ENCODE measurements at places on chromosomes 3 and 15.
A peak's percentile ranks its signal among the peaks of the same experiment; 100 is the strongest.

- DNase-seq = no peak
These were observed 9.7 kb downstream of the ZXDC start for GRCh38 chr3:126465928-126466544.

DNA sequence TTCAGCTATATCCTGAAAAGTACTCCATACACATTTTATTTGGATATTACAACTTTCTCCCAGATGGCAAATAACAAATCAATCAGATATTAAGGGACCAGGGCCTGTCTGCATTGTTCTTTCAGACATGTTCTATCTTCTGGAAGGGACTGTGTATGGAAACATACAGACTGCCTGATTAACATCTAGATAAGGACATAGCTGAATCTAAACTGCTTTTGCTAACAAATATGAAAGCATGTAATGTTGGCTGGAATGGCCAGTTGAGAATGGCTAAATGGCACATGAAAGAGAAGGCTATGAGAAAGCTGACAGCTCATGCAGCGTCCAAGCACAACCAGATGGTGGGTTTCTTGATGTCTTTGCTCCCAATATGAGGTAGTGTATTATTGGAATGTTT, 149.4 kb downstream of the CFAP20DC start:
- no peak for DNase-seq

GRCh38 chr15:74541494-74542165, 610 bp downstream of the ARID3B start:
- DNase-seq = peak; percentile 63

GRCh38 chr15:97729270-97729669, 231.2 kb upstream of the ARRDC4 start:
- no peak for DNase-seq

DNA sequence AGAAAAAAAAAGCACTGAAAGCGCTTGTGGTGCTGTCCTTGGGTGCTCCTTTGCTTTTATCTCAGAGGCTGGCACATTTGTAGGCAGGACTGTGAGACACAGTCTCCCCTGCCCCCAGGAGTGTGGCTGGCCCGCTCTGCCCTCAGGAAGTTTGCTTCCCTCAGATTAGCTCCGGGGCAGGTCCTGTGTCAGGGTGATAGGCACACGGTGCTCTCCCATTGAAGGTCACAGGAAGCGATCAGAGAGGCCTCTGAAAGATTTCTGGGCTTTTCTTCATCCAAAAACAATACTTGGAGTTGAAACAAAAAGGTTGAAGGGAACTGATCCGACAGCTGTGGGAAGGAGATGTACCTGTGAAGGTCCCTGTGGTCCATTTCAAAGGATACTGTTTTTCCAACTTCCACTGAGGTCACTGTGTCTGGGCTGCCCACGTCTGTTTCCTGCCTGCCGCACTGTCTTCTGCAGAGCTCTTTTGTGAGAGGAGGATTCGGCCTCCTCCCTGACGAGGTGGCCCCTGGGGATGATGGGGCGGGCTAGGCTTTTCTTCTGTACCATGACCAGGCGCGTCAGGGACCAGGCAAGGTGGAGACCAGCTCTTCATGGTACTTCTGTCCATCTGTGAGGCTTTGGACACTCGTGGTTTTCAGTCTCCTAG, 330.5 kb upstream of the CTDSPL start:
- no peak for DNase-seq

GRCh38 chr3:57779666-57780065, 23.6 kb downstream of the SLMAP start:
- DNase-seq = no peak

DNA sequence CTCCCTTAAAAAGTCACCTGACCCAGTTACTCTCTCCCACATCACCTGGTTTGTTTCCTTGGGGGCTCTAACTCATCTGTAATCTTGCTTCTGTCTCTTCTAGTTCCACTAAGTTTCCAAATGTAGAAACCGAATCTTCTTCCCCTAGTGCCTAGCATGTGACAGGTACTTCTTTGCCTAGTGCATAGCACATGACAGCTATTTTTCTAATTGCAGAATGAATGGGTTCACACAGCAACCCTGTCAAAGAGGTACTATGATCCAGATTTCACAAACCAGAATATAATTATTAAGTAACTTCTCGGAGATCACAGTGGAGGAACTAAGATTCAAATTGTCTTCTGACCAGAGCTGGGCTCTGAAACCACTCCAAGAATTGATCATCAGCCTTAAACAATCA, 7.4 kb downstream of the DPH3 start:
- DNase-seq = no peak

GRCh38 chr15:68431792-68432401, at the start of gene ITGA11:
TSS of gene ITGA11 (minus strand) at chr15:68432163. CDS start at chr15:68432066, 97 bp downstream.
- DNase-seq = peak; percentile 79

GRCh38 chr3:18501679-18502343, 76.7 kb upstream of the SATB1 start:
- DNase-seq = no peak

GRCh38 chr3:150240891-150241290, 167.2 kb upstream of the TSC22D2 start:
- no peak for DNase-seq

DNA sequence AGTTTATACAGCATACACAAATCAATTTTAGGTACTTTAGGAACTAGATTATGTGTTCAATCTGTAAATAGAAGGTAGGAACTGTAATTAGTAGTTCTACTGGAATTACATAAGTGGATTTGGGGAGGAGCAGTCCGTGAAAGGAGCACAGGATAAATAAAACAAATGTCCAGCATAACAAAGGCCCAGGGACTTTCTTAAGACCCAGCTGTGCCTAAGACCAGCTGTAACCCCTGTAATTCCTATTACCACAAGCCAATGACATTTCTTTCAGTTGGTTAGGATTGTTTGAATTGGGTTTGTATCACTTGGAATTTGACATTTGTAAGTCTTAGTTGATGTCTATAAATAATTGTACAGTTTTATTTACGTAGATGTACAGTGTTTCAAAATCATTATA, 4.8 kb upstream of the ZBTB20 start:
- DNase-seq = no peak

DNA sequence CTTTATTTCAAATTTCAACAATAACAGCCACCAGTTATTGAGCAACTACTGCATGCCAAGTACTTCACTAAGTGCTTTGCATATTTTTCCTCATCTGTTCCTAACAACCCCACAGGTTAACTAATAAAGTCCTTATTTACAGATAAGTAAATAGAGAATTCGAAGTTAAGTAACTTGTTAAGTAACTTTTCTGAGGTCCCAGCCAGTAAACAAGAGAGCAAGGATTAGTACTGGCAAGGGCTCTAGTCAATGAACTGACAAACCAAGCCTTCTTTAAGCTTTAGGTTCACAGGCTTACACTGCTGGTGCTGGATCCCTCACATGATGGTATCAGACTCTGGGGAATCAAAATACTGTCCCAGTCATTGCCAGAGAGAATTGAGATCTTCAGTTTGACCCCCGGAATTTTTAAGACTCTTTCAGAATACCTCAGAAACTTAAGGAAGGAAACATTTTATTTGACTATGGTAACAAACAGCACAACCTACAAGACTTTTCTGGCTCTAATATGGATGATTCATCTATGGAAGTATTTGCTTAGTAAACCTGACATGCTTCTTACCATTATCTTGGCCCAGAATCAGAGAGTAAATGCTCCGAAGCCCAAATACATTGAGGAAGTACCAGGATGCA, 16.5 kb downstream of the EMC3 start:
- peak; percentile 77 for DNase-seq

DNA sequence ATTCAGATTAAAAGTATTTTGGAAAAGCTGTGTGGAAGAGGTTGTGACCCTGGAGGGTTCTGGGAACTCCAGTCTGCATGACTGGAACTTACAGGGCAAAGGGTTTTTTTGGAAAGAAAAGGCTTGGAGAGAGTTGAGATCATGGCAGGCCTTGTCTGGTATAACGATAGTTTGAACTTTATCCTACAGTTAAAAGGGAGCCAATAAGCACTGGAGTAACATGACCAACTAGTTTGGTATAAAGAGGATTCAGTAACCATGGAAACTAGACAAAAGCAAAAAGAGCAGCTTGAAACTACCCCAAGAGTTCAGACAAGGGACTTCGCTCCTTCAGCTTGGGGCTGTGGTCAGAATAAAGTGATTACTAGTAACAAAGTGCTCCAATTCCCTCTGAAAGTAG, 151.2 kb upstream of the TMCO5A start:
- DNase-seq = no peak

DNA sequence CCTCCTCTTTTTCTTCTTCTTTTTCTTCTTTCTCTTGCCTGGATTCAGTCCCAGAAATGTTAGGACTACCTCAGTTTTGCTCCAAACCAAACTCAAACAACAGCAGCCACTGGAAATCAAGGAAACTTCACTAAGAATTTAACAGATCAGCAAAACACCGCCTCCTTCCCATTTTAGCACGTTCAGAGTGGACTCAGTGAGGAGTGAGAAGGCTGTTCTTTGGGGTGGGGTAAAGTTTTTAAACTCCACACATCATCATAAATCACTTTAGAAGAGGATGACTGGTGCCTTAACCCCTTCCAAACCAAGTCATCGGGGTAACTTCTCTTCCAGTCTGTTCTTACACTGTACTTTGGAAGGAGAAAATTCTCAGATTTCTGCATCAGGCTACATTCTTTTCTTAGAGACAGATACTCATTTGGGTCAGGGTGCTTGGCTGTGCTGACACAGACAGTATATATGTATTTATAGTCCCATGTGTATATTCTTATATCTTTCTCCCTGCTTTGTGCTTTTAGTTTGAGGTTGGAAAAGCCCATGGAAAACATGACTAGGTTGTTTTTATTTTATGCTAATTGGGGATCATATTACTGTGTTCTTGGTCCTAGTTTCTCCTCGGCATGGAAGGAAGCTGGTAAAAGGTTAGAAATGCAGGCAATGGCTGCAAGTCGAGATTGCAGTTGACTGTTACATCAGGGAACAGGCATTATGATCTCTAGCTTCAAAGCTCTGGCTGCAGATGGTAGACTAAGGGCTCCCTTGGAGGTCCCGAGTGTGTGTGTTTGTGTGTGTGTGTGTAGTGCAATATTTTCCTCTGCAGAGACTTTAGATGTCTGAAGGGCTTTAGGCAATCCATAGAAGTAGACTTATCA, at the start of gene CCDC80:
TSS of gene CCDC80 (minus strand) at position 214 of the 872 bp plus-strand sequence. CDS start 1,238 bp downstream, outside the sequence.
- DNase-seq = peak; percentile 95

DNA sequence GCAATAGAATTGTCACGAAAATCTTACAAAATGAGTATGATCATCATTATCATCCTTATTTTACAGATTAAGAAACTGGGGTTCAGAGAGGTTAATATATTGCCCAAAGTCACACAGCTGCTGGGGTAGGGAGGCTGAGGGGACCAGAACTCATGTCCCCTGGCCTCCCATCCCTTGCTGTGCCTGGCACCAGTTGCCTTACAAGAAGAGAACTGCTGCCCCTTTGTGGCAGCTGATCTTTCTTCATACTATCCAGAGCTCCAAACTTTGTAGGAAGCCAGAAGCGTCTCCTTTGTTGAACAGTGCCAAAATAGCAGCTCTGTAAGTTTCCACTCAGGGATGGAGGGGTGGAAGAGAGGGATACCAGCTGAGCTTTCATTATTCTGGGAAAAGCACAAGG, 236.8 kb upstream of the TBC1D5 start:
- no peak for DNase-seq

GRCh38 chr3:184910664-184911063, 98.7 kb downstream of the VPS8 start:
- no peak for DNase-seq

- DNase-seq = no peak
These were observed 43.5 kb upstream of the ETV5 start for GRCh38 chr3:186152361-186152798.

- DNase-seq = no peak
These were observed 361.4 kb upstream of the IL12A start for GRCh38 chr3:159627229-159627628.

- peak; percentile 72 for DNase-seq
These were observed 72.6 kb downstream of the NPTN start for GRCh38 chr15:73560501-73561117.

DNA sequence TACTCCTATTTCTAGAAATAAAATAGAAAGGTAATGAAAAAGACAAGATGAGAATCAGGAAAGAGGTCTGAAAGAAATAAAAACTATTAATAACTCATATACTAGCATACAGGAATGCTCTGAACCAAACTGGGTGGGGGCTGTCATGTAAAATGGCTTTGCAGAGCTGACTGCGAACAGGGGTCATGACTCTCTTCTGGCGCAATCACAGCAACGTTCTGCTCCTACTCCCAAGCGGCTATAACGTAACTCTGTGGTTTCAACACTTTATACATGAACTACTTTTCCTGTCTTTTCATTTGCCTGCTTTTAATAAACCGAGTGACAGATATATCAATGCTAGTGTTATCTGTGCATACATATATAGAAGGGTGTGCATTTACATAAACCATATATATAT, 116.7 kb downstream of the DLG1 start:
- DNase-seq = peak; percentile 78

- DNase-seq = no peak
These were observed 4.2 kb downstream of the KLF13 start for GRCh38 chr15:31330836-31331235.

- no peak for DNase-seq
These were observed 94.6 kb upstream of the RASGRF1 start for GRCh38 chr15:79185199-79185598.

GRCh38 chr3:56879436-56880215, 77.9 kb upstream of the ARHGEF3 start:
- DNase-seq = peak; percentile 67

DNA sequence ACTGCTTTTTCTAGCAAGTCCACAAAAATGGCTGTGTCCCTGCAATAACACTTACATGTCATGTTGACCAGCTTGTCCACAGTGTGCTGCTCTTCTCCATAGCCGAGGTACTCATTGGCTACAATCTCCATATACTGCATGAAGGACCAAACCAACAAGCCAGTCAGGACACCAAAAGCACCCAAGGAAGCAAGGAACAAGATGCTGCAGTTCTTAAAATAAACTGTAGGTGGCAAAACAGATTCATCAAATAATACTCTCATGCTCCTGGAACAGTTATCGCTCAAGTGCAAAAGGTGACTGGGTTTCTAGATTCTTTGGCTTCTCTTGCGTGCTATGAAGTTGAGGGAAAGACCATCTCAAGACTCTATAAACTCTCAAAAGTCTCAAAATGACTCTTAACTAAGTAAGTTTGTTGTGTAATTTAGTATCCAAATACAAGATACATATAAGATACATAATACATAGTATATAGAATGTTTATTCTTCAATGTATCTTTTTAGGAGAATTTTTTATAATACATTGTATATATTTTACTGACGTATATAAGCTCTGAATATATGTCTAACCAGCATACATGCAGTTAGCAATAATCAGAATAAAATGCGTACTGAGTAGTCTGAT, 57.0 kb downstream of the NEK10 start:
- DNase-seq = peak; percentile 77
